Activated CD4-positive, CD25-positive, alpha-beta regulatory T cell treated with anti-CD3 and anti-CD28 coated beads, Interleukin-2, amount 50 U/mL, for 24 hours (primary cell): ENCODE measurements at places on chromosomes 13 and 19.

DNA sequence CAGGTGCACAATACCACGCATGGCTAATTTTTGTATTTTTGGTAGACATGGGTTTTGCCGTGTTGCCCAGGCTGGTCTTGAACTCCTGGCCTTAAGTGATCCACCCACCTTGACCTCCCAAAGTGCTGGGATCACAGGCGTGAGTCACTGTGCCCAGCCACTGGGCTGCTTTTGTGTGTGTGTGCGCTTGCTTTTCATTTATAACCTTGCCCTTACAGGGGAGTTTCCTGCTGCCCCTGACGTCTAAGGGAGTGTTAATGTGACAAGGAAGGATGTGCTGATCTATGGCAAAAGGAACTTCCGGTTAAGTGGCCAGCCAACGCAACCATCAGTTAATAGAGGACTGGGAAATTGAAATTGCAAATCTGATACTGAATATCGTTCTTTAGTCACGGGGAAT, 57.7 kb downstream of the ING1 start:
- no peak for ATAC-seq

GRCh38 chr13:60328073-60328472, 68.9 kb upstream of the TDRD3 start:
- no peak for ATAC-seq

DNA sequence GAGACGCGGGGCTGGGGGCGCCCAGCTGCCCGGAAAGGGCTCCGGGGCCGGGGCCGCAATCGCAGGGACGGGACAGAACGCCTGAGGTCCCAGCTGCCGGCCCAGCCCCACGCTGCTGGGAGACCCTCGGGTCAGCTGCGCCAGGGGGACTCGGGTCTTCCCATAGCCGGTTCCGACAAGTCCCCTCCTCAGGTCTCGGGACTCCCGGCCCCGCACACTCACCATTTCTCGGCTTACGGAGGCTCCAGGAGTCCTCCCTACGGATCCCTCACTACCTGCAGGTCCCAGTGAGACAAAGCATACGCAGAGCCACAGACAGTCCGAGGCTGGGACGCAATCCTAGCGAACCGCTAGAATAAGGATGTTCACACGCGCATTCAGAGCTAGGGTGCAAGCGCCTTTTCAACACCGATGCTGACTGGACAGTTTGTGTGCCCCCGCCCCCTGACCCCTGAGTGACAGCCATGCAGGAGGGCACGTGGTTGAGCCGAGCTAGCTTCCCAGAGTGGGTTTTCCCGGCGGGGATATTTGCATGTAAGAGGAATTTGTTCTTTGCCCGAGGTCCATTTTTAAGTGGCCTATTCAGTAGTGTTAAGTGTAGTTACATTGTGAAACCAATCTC, 13.6 kb downstream of the ZNF490 start:
- ATAC-seq, result no peak

DNA sequence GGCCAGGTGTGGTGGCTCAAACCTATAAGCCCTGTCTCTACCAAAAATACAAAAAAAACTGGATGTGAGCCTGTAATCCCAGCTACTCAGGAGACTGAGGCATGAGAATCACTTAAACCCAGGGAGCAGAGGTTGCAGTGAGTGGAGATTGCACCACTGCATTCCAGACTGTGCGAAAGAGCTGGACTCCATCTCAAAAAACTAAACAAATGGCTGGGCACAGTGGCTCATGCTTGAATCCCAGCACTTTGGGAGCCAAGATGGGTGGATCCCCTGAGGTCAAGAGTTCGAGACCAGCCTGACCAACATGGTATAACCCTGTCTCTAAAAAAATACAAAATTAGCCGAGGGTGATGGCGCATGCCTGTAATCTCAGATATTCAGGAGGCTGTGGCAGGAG, 34.9 kb upstream of the ZNF83 start:
- ATAC-seq, result no peak

DNA sequence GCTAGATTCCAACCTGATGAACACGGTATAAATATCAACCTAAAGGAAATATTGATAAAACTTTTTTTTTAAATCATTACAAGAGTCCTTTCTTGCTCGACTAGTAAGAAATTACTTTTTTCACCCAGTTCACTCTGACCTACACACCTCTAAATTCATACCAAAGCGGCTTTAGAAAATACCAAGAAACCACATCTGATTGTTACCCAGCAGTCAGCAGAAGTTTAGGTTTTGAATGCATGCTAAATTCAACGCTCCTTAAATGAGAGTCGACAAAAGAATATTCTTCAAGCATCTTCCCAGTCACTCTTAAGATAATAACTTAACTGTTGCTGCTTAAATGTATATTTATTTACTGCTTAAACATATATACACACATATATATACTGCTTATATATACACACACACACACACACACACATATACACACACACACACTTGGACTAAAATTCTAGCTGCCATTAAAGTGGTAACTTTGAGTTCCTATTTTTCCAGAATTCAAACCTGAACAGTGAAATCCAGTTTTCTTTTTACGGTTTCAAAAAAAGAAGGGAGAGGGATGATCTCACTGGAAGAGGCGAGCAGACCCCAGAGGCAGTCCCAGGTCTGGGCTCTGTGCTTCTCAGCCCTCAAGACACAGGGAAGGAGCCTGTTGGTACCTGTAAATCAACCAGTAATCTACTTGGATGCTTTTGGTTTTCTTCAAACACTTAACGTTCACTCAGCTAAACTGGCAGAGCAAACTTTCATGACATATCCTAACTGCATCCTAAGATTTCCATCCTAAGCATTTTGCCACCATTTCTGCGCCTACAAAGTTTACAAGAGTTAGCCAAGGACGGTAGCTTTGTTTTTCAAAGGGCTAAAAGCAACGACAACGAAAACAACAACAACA, 1.7 kb downstream of the STK24 start:
- no peak for ATAC-seq

DNA sequence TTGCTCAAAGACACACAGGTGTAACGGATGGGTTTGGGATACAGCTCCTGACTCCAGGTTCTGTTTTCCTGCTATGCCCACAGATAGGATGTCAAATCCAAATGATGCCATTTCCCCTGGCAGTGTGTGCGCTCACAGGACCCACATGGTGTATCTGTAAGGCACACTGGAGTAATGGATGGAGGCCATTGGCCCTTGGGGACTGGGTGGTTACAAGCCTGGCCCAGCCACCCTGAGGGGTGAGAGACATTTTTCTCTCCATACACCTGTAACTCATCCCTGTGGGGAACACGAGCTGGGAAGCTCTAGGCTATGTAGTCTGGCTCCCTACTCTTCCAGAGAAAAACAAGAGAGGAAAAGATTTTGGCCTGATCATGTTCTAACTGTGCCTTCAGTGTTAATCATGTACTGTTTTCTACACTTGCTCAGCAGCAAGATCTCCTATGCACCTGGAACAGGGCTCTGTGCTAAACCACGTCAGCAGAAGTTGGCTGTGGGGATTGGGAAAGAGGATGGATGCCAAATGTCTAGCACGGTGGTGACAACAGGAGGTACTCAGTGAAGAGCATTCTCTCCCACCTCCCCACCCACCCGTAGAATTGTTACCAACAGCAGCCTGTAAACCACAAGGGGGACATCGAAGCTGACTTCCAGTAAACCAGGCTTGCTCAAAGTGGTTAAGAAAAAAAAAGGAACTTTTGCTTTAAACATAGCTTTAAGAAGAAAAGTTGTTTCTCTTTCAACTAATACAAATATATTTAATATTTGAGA, 237.0 kb downstream of the LACC1 start:
- ATAC-seq, result no peak

GRCh38 chr19:46056536-46056935, 15.7 kb upstream of the IGFL4 start:
- no peak for ATAC-seq
